ENCODE measurements at places on chromosomes 13 and 19.

- no peak for DNase-seq
Measured at GRCh38 chr13:50243931-50244330, 228.7 kb downstream of the KCNRG start.

GRCh38 chr19:50794074-50794875 is 4.1 kb downstream of the ACP4 start:
- DNase-seq, result no peak

DNA sequence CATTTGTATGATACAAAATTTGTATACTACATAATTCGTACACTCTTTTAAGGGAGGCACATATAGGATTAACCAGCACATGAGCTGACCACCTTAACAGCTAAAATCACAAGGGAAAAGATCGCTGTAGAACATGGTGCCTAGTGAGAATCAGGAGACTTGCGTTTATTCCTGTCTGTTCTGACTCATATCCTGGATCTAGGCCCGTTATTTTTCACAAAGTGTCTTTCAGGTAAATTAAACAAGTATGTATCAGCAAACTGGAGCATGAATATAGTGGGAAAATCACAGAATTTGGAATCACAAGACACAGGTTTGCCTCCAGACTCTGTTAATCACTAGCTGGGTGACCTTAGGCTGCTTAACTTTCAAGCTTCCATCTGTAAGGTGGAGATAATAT is 47.5 kb upstream of the ESD start:
- DNase-seq, result no peak

GRCh38 chr19:48963371-48964204 is 1.5 kb upstream of the FTL start:
- DNase-seq, result peak; percentile 93

DNA sequence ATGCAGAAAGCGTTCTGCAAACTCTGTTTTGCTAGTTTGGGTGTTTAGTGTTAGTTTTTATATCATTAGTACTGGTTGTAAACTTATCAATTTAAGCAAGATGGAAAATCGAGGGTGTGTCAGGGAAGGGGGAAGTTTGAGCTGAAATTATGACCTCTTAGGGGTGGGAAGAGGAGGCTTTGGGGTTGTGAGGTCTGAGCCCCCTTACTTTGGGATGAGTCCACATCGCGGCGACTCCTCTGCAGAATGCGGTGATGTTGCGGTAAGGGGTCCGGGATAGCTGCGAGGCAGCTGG is 743 bp upstream of the NDUFS7 start:
- no peak for DNase-seq

- no peak for DNase-seq
Measured at GRCh38 chr13:109862627-109863026, 76.2 kb upstream of the IRS2 start.

GRCh38 chr19:7742991-7743390 is 4.3 kb downstream of the CD209 start:
- DNase-seq, result no peak

GRCh38 chr19:3760871-3761361 is 576 bp downstream of the APBA3 start:
- DNase-seq, result peak; percentile 90

DNA sequence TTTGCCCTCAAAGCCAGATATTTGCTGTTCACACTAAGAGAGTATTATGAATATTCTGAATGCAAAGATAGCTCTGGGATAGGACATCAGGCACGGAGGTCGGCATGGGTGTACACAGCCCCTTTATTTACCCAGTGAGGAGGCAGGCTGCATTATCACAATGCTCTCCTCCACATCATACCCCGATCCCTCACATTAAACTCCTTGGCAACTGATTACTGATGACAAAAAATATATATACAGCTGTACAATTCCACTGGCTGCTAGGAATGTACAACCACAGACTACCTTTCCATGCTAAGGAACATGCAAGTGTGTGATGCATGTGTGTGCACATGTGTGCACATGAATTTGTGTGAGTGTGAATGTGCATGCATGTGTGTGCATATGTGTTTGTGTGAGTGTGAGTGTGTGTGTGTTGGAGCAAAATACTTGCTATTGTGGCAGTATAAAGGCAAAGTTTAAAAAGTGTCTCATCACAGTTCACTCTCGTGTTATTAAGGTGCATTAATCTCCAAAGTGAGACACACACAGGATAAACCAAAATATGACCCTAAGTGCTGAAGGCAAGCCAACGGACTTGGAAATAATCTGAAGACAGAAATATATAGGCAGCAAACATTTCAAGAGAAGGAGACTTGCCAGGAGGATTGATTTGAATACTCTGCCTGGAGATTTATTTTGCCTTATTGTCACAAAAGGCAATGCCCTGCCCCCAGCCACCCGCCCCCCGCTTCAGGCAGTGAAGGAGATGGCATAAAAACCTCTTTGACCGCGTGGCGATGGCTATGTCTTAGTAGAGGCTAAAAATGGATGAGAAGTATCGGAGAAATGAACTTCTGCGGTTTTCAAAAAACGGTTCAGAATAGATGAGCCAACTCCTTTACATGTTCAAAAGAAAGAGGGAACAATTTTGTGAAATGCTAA is 274.8 kb downstream of the TSHZ3 start:
- DNase-seq, result no peak

GRCh38 chr19:36093146-36093662 is 17.7 kb upstream of the OVOL3 start:
- DNase-seq, result no peak

DNA sequence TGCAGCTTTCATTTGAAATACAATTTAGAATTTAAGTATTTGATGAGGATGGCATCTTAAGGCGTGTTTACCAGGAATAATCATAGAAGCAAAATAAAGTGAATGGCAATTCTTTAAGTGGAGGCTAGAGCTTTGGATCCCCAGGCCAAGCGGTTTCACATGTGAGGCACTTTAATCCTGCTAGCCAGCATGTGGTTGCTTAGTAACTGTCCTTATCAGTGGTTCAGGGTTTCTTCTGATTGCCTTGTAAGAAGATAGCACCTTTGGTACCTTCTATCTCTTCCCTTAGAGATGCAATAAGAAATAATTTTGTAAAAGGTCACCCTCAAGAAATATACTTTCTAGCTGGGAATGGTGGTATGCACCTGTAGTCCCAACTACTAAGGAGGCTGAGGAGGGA is 38.9 kb upstream of the SERP2 start:
- no peak for DNase-seq

DNA sequence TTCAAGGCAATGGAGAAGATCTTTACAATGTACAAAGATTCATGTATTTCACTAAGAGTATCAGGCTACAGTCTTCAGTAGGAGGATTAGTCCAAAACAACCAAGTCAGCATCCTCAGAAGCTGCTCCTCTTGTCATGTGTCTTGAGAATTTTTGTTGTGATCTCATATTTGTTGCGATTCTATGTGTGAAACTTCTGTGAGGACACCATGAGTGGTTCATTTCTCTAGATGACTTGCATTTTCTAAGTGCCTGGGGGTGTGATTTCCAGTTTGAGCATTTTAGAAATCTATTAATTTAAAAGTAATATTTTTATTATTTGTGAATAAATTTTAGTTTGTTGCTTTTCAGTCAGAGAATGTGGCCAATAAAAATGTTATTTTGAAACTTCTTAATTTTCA is 94.5 kb downstream of the RAP2A start:
- DNase-seq, result no peak

GRCh38 chr19:45123440-45123850 is 30.5 kb downstream of the PPP1R37 start:
- no peak for DNase-seq

DNA sequence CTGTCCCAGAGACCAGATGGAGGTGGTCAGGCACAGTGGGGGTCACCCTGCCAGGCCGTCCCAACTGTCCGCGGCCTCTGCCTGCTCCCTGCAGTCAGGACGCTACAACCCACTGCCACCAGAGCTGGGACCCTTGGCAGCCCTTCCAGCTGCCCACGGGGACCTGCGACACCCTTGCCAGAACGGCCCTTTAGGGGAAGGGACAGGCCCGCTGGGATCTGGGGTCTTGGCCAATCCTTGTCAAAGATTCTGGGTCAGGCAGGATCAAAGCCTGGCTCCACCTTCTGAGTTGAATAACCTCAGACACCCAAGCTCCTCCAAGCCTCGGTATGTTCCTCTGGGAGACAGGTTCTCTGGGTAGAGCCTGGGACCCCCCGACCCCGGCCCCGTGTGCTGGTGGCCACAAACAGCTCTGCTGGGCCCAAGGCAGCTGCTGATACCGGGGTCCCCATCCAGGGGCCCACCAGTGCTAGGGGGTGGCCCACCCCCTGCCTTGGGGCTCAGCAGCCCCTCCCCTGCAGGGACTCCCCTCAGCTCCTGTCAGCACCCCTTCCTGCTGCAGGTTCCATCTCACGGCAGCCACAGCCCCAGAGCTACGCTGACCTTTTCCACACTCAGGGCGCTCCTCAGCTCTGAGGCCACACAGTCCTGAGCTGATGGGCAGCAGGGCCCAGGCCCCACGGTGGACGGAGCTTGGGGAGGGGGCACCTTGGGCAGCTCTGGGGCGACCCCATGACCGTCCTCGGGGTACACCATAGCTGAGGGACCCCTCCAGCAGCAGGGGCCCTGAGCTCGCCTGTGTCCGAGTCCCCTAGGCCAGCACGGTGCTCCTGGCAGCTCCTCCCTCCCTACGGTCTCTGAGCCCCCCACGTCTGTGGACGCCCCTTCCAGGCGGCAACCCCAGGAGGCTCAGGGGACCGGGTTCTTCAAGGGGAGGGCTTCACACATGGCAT is 18.4 kb downstream of the SBNO2 start:
- DNase-seq, result no peak
